Foreskin keratinocyte (primary cell): ENCODE measurements at places on chromosomes 6 and 20.
A peak's percentile ranks its signal among the peaks of the same experiment; 100 is the strongest.

DNA sequence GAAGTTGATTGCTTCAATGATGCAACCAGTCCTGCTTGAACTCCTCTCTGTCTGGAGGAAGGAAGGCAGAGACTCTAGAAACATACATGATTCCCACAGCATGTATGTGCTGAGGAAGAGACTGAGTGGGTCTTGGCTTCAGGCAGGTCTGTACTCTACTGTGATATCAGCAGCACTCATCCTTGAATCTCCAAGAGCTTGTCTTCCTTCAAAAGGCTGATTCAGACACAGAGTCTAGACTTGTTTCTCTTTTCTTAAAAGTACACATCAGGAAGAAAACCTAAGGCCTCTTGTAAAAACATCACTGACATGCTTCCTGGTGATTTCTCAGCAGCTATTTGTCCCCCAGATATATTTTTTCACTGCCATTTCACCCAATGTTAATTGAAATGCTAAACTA, 155.7 kb upstream of the HEY2 start:
- DNase-seq: no peak

DNA sequence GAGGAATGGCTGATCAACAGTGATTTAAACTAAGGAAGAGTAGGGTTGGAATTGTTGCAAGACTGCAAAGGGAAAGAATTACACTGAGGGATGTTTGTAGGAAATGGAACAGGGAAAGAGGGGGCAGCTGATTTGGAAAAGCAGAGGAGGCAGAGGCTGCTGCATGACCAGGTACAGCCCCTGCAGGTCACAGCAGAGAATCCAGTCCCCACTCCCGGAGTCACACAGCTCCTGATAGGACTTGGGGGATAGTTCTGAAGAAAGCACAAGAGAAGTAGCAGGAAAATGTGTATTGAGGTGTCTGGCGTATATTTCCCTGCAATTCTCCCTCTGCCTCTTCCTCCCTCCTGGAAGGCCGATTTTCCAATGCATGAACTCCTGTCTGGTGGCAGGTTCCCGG, 92.5 kb upstream of the PDE10A start:
- no peak for DNase-seq

DNA sequence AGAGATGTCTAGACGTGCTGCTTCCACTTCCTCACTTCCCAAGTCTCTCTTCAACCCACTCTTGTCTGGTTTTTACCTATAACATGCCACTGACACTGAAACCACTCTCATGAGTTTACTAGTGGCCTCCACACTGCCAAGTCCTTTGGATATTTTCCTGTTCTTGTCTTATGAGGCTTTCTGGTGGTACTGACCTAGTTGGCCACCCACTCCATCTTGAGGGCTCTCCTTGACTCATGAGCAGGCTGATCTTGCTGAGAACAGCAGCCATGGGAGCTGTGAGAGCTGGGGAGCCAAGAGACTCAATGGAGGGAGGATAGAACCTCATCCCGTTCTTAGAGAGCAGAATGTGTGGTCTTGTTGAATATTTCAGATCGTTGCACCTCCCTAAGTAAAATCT, 283.4 kb upstream of the PRDM1 start:
- DNase-seq: no peak

DNA sequence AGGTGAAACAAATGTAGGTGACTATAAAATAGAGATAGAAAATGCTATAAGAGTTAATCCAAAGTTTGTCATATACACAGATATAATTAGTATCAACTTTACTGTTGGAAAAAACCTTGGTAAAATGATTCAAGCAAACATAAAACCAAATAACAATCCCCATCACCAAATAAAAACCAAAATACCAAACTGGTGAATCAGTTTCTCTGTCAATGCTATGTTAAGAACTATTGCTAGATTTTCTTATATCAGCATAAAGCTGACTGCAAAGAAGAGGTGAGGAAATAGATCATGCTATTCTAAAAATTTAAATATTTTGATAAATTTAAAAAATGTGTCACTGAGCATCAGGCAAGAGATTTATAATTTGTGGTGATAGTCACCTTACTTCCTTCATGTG, 658.4 kb downstream of the PHF3 start:
- DNase-seq: peak; percentile 53

GRCh38 chr20:57898332-57898731, 188.5 kb upstream of the PMEPA1 start:
- DNase-seq: no peak

- DNase-seq: peak; percentile 95
Measured at GRCh38 chr6:4316867-4317400, 181.6 kb upstream of the ECI2 start.

DNA sequence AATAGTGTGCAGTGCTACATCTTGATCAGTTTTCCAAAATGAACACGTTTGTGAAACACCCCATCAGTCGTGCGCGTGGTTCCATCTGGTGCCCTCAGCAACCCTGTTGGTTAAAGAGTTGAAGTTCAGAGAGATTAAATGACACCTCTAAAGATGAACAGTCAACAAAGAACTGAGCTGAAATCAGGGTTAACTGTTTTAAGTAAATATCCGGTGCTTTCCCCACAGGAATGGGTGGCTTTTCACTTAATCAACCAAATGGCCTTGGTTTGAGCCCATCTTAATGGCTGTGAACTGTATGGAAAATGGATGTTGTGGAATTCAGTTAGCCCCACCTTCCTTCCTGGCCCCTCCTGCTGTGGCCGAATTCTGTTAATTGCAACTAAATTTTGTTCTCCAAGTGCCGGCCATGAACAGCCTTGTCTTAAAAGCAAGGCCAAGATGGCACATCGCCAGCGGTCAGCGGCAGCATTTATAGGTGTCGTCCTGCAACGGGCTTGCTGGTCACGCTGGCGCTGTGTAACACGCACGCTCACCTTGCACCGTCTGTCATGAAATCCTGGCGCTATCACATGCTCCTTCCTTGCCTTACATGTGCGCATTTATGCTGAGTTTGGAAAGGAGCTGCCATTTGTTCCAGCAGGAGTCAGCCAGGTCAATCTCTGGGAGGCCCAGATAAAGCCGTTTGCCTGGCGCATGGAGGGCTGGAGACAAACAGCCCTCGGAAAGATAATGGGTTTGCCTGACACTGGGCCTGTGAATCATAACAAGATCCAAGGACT, 164.5 kb downstream of the ERMARD start:
- no peak for DNase-seq

GRCh38 chr20:46056970-46057855, 28.2 kb downstream of the SLC12A5 start:
- no peak for DNase-seq

DNA sequence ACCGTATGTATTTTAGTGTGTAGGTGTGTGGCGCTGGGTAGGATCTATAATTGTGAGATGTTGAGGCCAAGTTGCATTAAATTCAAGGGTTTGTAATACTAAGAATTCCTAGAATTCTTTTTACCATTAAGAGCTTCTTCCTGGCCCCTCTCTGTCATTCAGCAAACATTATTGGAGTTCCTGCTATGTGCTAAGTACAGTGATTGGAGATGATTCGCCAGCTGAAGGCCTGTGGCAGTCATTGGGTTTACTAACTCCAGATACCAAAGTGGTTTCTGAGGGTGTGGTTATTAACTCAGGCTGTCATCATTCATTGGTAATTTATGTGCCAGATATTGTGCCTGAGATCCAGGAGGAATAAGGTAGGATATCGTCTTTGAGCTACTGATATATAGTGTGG, 167.1 kb downstream of the LAMA2 start:
- peak; percentile 41 for DNase-seq

GRCh38 chr6:25960734-25961133, 1.9 kb upstream of the TRIM38 start:
- DNase-seq: no peak

GRCh38 chr6:116648156-116648555, 20.4 kb downstream of the ZUP1 start:
- no peak for DNase-seq

GRCh38 chr6:31349301-31349700, 7.7 kb downstream of the HLA-B start:
- DNase-seq: no peak

DNA sequence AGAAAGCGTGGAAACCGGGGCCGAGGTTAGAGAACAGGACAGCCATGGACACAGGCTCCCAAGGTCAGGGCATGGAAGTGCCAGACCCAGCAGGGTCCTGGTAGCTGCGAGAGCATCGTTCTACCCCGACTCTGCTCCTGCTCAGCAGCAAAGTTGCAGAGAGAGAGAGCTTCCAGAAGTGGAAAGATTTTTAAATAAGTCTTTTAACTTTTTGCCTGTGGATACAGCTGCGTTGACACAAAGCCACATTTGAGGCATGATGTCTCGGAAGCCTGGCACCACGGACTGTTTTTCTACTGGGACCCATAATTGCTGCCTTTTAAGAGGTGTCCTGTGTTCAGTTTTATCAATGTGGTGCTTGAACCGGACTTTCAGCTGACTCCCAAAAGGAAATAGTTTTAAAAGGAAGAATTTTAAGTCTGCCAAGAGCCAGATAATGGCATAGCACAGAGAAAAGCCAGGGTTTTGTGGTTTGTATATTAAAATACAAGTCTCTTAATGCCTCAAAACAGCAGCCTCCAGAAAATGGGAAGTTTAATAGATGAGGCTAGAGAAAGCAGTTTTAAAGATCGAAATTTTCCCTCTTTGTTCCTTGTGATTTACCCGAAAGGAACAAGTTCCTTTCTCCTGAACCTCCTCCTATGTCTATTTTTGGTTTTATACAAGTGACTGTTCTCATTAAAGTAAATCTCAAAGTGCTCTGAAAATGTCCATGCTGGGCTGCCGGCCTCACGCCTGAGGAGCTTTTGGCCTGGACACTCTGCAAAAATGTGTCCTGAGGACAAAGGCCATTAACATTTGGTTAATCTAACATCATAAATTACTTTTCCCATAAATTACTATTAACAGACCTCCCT, 91.5 kb downstream of the RIN2 start:
- DNase-seq: no peak

GRCh38 chr20:25246182-25246999, 1.5 kb upstream of the PYGB start:
- DNase-seq: no peak

DNA sequence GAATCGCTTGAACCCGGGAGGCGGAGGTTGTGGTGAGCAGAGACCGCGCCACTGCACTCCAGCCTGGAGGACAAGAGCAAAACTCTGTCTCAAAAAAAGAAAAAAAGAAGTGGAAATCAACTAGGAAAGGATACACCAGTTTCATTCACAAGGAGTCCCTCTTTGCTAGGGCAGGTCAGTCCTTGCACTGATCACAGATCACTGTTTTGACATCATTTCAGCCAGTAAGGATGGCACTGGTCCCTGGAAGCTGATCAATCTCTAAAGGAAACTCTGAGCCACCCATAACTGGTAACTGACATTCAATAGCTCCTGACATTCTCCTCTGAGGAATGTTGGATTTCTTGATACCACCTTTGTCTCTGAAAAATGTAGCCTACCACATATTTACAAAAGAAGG, 243.1 kb upstream of the SLC35B3 start:
- DNase-seq: no peak

GRCh38 chr6:33914645-33915044, 110.8 kb upstream of the MLN start:
- DNase-seq: no peak

DNA sequence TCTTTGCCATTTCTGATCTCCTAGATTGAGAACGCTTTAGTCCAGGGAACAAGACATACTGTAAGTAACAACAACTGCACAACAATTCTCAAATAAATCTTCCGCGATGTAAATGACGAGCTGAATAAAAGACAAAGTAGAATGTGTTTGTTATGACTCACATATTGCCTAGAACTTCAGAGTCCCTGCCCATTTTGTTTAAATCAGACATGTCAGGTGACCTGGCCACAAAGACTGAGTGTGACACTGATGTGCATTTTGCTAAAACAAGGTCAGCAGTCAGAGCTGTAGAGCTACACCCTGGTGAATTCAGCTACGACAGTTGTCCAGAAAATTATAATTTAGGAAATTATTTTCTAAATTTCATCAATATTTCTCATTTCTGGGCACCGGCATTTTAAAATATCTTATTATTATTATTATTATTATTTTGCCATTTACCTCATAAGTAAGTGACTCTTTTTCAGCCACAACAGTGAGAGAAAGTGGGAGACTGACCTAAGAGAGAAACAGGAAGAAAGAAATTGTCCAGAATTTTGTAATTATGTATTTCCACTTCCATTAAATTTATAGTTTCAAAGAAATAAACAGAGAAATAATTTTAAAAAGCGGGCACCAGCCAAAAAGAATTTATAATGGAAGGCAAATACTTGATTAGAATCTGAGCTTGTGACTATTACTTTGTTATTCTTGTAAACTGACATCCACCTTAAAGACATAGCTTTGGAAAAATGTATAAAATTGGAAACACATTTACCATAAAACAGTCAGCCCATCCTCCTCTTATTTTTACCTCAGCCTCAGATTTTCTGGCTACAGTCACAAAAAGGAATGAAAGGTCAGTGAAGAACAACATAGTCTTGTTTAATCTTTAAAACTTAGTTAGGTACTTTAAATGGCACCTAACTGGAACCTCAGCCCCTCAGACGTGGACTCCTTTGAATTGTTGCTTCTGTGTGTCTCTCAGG, 157.0 kb upstream of the CITED2 start:
- DNase-seq: no peak

DNA sequence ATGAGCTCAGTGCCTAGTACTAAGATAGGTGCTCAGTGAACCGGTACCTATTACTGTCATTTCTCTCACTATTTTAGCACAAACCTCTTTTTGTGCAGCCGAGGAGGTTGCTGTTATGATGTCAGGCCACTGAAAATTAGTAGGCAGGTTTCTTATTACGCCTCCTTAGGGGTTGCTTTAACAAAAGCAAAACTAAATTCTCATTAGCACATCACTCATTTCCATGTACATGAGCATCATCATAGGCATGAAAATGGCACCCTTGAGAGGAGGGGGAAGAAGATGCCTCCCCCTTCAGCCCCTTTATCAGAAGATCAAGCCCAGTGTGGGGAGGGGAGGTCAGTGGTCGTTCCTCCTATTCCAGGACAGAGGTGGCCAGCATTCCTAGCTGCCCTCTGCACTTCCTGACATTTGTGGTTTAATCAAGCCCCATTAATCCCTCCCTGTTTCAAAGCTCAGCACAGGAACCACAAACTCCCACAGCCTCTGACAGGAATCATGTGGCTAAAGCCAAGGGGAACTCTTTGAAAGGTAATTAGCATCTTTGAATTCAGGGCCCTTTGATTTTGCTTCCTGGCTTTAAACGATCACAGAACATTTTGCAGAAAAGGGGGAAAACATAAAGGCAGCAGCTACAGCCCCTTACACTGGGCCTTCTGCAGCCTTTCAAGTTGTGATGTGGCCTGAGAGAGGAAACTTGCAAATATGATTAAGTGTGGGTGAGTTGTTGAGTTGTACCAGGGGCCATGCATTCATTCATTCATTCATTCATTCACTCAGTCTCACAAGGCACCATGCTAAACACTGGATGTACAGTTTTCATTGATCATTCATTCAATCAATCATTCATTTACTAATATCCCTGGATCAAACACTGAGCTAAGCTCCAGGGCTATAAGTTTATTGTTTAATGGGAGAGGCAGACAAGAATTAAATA, 31.9 kb upstream of the PSMF1 start:
- DNase-seq: no peak

DNA sequence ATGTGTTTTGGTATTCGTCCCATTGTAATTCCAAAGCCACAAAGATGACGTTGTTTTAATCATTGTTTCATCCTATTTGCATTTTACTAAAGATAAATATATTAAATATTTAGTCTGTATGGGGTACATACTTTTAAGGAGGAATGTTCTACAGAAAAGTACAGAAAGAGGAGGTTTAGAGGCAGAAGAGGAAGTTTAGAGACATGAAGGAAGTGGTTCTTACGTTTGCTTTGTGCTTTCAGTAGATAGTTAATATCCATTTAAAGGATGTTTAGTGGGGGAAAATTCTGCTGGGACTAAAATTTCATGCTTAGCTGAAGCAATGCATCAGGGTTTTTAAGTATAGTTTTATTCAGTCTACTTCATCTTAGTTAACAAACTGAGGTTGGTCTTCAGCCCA, 116.6 kb downstream of the CRYBG1 start:
- no peak for DNase-seq
